ENCODE measurements at places on chromosomes 5 and 9.
A peak's percentile ranks its signal among the peaks of the same experiment; 100 is the strongest.

GRCh38 chr5:150611026-150611425 is 29.4 kb upstream of the SYNPO start:
- no peak for DNase-seq

DNA sequence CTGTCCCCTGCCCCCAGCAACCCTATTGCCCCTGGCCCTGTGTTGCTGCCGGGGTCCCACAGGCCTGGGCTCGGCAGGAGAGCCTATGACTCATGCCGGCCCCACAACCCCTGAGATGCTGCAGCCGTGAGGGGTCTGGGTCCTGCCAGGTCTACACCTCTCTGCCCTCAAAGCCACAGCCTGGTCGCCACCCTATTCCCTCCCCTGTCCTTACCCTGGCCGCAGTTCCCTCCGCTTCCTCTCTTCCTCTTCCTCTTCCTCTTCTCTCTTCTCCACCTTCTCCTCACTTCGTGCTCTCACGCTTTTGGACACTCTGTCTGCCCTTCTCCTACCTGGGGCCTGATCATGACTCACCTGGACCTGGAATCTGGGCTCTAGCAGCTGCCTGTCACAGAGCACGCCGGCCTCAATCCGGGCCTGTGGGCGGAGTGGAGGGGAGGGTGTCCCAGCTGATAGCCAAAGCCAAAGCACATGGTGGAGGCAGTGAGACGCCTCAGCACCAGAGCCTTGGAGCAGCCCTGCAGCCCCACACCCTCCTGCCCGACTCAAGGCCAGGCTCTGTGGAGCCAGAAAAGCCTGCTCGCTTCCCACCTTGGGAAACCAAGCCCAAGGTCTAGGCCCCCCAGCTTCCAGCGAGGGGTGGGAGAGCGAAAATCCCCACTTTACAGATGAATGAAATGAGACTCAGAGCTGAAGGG is 26.8 kb upstream of the CSF1R start:
- no peak for DNase-seq

GRCh38 chr9:26375448-26375847 is 517.2 kb downstream of the CAAP1 start:
- DNase-seq = no peak

GRCh38 chr5:82403724-82404123 is 125.6 kb upstream of the RPS23 start:
- no peak for DNase-seq

DNA sequence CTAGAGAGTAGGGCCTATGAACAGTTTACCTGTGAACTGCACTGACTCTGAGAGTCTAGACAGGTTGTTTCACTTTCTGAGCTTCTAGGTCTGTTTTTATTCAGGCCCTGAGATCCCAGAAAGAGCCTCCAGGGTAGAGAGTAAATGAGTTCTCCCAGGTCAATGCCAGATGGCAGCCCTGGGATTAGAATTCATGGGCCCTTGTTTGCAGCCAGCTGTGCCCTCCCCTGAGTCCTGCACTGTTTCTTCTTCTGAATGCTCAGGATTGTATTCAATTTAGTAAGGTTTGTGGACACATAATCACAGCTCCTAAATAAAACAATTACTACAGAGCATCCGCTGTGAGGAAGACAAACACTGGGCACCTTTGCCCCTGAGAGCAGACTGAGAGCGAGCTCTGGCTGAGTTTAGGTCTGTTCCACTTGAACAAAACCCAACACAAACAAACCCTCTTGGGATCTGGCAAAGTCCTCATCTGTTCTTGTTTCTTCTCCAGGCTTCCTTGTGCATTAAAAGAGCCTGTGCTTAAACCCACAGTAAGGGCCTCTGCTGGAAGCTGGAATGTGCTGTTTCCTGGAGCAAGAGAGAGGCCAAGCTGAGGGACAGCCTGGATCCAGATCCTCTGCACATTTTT is 29.9 kb downstream of the FAM219A start:
- no peak for DNase-seq

GRCh38 chr5:28734396-28734795 is 1696.0 kb upstream of the CDH9 start:
- DNase-seq = no peak

GRCh38 chr9:1837453-1838084 is 177.6 kb upstream of the SMARCA2 start:
- DNase-seq = peak; percentile 13

DNA sequence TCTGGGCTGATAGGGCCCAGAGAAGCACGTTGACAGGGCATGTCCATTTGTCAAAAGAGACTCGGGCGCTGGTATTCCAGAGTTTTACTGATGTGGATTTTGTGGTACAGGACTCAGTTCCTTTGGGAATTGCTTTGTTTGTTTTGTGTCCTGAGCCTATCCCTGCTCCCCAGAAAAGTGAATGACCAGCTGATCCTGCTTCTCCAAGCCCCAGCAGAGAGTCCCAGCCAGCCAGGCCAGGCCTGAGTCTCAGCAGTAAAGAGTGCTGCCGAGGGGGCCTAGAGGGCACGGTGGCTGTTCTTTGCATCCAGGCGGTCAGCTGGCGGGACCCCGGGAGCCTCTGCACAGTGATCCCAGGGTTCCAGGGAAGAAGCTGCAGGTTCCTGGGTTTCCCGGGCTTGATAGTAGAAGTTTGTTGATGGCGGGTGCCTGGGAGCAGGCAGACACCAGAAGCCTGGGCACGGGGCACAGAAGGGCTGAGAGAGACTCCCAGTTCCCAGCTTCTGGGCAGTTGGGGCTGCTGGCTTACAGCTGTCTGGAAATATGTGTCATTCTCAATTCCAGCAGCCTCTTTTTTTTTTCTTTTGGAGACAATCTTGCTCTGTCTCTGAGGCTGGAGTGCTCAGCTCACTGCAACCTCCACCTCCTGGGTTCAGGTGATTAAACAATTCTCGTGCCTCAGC is 8.7 kb downstream of the PRDM12 start:
- DNase-seq = no peak

DNA sequence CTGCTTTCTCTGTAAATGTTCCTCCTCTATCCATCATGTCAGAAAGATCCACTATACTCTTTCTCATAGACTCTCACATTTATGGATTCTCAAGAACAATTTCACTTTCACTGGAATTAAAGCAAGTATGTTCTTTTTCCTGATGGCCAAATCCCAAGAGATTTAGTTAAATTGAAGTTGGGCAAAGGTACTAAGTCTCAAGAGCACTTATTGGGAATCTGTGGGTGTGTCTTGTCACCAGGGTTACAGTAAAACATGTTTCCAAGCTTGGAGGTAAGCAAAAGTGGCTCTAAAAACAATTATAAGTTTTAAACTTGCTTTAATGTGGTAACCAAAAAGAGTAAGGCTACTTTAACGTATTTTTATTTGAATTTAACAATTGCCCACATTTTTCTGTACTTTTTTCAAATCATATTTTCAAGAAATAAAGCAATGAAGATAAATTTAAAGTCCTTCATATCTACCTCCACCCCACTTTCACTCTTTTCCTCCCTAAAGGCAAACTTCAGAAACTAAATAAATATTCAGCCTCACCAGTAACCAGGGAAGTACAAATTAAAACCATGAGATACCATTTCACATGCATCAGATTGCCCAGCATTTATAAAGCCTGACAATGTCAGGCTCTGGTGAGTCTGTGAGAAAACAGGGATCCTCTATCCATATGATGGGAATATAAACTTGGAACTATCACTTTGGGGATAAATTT is 387.4 kb downstream of the CETN3 start:
- no peak for DNase-seq

DNA sequence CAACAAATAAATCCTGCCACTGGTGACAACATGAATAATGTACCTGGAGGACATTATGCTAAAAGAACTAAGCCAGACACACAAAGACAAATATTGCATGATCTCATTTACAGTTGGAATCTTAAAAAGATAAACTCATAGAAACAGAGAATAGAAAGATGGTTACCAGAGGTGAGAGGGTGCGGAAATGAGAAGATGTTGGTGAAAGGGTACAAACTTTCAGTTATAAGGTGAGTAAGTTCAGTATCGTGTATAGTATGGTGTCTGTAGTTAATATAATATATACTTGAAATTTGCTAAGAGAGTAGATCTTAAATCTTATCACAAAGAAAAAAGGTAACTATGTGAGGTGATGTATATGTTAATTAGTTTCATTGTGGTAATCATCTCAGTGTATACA is 63.3 kb downstream of the PRRC1 start:
- no peak for DNase-seq

Measured in GM12892 (cell line).